ENCODE measurements at places on chromosomes 2 and 18.

DNA sequence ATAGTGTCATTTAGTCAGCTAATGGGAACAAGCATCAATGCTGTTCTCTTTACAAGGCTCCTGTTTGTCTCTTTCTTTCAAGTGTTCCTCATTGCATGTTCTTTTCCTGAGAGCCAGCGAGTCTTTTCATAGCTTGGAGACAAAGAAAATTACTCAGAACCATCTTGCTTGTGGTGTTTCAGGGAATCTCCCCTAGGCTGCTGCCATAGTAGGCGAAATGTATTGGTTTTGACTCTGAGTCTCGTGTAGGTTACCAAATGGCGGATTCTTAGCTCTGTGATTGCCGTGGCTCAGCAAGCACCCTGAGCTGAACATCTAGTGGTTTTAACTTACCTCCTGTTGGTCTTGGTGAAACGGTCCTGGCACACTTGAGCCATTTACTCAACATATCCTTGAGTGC lies 68.7 kb downstream of the RHBDD1 start:
- DNase-seq: no peak

- DNase-seq: peak; percentile 24
Measured at GRCh38 chr2:227864161-227864756, 7.2 kb upstream of the DAW1 start.

GRCh38 chr2:120066800-120067547 lies 54.1 kb downstream of the EPB41L5 start:
- no peak for DNase-seq

DNA sequence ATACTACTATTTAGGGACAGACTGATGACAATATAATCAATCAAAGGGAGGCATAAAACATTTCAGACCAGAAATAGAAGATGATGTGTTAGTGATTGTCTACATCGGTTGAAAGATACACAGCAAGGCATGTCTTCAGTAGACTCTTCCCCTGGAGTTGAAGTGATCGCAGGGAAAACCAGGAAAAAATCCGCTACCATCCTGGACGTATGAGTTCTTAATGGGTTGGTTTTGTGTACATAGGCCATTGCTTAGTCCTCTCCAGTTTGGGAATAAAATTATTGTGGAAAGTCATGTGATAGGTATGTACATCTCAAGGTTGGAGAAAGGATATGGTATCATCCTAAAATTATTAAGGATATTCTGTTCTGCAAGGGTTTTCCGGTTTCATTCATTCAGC lies 4.3 kb downstream of the APCDD1 start:
- DNase-seq: no peak

GRCh38 chr2:11096591-11096990 lies 58.7 kb upstream of the SLC66A3 start:
- no peak for DNase-seq

DNA sequence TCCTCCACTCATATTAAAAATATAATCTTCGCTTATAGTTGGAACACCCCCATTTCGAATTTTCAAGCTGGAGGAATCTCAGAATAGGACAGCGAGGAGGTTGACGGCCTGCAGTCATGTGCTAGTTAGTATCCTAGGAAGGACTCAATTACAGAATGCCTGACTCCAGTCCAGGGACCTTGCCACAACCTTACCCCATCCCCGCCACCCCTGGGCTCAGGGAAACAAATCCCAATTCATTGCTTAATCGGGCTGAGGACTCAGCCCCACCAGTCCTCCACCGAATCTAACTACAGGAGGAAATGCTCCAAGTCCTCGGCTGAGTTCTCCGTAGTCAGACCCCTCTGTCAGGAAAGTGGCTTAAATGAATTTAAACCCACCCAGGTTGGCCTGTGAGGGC lies 31.7 kb upstream of the ZBTB7C start:
- DNase-seq: no peak

- DNase-seq: no peak
Measured at GRCh38 chr2:63049211-63049969, 1.2 kb upstream of the OTX1 start.

- DNase-seq: no peak
Measured at GRCh38 chr18:25240420-25240770, 111.6 kb downstream of the ZNF521 start.

DNA sequence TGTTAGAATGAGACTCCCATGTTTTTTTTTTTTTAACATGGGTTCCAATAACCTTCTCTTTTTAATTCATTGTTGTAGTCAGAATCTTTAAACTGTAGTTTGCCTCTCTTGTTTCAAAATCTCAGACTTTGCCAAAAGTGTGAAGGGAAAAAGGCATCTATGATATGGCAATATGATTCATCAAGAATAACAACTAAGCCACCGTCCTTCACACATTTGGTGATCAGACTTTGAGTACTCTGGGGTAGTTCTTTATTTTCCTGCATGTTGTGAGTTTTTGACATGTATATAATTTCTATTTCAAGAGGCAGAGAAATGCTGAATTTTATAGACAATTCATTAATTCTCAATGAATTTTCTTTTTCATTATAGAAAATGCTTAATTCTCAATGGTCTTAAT lies 53.5 kb upstream of the CERS6 start:
- no peak for DNase-seq

GRCh38 chr2:238912916-238913875 lies 65.3 kb downstream of the TWIST2 start:
- DNase-seq: no peak

- DNase-seq: no peak
Measured at GRCh38 chr18:34491719-34492118, 218.4 kb upstream of the DTNA start.

DNA sequence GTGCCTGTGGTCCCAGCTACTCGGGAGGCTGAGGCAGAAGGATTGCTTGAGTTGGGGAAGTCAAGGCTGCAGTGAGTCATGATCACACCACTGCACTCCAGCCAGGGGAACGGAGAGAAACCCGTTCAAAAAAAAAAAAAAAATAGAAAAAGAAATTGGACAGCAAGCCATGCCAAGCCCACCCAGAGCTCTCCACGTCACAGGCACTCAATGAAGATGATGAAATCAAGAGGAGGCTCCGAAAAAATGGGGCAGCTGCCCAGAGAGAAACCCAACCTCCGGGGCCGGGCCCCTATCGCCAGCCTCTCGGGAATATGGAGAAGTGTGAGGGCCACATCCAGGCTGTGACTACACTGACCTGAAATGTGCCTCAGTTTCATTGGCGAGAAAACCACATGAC lies 40.0 kb downstream of the BIN1 start:
- no peak for DNase-seq

DNA sequence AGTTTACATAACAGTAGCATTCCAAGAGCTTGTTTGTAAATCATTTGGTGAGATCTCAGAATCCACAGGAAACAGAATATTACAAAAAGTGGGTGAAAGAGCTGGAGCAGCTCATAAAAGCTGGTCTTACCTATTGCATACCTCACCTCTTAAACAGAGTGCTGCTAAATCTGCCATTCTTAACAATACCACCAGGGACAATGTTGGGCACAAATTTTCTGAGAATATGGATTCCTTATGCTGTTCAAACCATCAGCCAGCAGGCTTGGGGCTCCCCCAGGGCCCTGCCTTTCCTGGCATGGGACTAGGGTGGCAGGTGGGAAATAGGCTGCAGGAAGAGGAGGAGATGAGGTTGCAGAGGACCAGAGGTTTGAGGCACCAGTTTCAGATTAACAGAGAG lies 55.6 kb downstream of the TGFA start:
- DNase-seq: no peak

DNA sequence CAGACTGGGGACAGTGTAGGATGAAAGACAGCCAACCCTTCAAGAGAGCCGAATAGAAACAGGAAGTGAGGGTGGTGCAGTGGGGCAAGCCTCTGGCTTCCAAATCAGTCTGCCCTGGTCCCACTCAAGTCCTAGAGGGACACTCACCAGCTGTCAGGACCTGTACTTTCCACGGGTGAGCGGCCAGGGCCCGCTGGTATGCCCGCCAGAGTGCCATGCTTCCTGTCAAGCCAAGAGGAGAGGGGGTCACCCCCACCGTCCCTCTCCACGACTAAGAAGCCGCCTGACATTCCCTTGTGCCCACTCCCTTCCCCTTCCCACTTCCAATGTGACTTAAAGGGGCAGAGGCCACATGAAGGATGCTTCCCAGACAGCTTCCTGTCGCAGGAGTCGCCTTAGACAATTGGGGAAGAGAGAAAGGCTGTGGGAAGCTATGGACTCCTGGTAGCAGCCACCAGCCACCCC lies 564 bp downstream of the MPV17 start:
- no peak for DNase-seq

- no peak for DNase-seq
Measured at GRCh38 chr2:76391678-76392077, 681.0 kb upstream of the GCFC2 start.

DNA sequence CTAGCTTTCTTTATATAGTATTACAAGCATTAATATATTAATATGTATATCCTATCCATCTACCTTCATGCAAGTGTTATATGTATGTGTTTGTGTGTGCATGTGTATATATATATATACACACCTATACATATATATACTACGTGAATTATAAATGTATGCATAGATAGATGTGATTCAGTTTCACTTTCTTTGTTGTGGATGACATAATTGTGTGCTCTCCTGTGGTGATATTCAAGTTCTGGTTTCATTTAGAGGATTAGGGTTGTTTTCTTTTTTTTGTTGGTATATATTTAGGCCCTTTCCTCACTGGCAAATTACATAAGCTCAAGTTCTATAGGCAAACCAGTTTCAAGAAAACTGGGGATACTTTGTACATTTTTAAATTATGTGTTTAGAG lies 225.7 kb upstream of the FANCL start:
- DNase-seq: no peak

GRCh38 chr18:39162013-39162827 lies 1596.6 kb upstream of the CELF4 start:
- no peak for DNase-seq

Measured in AG09309 (cell line).